Uterine smooth muscle cell (primary cell): ENCODE measurements at places on chromosomes 3 and 15. TPM values are rescaled to one million over a fixed set of nuclear protein-coding genes. Genes with fewer than 3 reads are reported as not detected.

AMT gene
- 0.50 and 0.66 TPM in 2 replicates for total RNA-seq

CPLX3 gene
- not detected in 2 replicates for total RNA-seq

SLC24A5 gene
- total RNA-seq = not detected in 2 replicates

TLR9 gene
- total RNA-seq = under 0.01 TPM in 1 of 2 replicates, not detected in the other

MYH15 gene
- 0.62 and 3.7 TPM in 2 replicates for total RNA-seq

UBP1 gene
- total RNA-seq = 60.6 and 61.0 TPM in 2 replicates

CERS3 gene
- total RNA-seq = not detected in 2 replicates

CGNL1 gene
- total RNA-seq = 0.66 and 1.5 TPM in 2 replicates
